ENCODE measurements at places on chromosomes 11 and 22.

GRCh38 chr22:36303874-36304273 is 50.9 kb downstream of the APOL1 start:
- DNase-seq, result no peak

DNA sequence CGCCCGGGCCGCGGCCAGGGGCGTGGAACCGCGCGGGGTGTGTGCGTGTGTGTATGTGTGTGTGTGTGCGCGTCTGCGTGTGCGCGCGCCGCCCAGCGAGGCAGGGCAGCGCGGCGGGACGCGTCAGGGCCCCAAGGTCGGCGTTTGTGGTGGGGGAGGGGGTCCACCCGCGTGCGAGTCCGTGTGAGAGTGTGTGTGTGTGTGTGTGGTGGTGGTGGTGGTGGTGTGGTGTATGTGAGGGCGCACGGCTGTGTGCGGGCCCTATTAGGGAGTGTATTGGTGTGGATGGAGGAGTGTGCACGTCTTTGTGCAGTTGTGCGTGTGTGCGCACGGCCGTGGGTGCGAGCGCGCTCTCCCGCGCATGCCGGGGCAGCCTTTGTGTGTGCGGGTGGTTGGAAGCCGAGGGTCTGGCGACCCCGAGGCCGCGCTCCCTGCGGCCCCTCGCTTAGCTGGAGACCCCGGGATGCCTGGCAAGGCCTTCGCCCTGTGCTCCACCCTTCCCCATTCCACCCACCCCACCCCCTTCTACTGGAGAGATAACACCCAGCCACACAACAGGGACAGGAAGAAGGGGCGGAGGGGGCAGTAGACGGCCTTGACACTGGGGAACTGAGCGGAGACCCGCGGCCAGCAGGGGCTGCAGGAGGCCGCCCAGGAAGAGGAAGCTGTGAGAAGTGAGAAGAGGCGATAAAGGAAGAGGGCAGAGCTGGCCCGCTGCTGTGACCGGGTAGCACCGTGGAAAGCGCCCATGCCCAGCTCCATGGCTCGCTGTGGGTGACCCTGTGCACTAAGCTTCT is 528 bp upstream of the ARRB1 start:
- no peak for DNase-seq

GRCh38 chr11:12687740-12688139 is 13.5 kb downstream of the TEAD1 start:
- no peak for DNase-seq

DNA sequence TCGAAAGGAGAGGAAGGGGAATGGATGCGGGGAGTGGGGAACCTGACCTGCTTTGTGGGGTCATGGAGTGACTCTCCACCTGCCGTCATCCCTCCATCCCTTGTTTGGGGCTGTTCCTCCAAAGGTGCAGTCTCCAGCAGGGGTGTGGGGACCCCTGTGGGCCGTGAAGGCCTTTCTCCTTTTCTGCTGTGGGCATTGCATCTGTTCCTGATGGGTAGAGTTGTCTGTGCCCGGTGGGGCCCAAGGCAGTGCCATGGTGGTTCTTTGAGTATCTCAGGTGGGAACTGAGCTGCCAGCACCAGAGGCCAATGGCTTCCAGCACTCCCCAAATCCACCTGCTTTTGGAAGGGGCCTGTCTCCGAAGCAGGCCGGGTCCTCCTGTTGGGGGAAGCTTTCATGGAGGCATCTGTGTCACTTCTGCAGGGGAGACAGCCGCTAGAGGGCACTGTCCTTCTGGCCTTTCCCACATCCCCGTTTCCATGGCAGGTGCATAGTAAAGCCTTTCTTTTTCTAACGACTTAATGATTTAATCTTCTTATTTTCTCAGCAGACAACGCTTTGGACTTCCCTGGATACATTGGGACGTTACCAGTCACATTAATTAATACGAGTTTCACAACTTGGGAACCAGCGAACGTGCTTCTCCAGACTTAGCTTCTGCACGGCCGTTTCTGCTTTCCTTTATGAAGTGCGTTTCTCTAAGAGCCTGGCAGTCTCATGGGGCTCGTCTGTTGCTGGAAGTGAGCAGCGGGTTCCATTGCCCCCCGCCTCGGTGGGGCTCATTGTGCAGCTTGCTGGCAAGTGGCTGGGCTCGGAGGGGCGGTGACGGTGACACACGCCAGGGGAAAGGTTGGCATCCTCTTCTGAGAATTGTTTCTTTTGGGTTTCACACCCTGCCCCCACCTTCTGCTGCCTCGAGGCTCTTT is 57.1 kb downstream of the PARVB start:
- peak; percentile 85 for DNase-seq

DNA sequence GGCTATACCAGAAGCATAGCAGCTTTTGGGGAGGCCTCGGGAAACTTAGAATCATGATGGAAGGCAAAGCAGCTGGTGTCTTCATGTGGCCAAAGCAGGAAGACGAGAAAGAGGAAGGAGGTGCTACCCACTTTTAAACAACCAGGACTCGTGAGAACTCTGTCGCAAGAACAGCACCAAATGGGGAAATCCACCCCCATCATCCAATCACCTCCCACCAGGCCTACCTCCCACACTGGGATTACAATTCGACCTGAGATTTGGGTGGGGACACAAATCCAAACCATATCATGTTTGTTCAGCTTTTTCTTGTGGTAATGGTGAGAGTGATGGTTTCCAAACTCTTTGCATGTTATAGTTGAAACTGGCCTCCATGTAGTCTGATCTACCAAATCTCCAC is 32.5 kb upstream of the OR10D3 start:
- no peak for DNase-seq
